Ovary (tissue), 10 donors: ENCODE measurements at places on chromosomes 5 and 9. TPM values are rescaled to one million over a fixed set of nuclear protein-coding genes. Genes with fewer than 3 reads are reported as not detected.

PCDHA1 gene
- total RNA-seq, result not detected

BRD8 gene
- 37.2 TPM for total RNA-seq

DNA sequence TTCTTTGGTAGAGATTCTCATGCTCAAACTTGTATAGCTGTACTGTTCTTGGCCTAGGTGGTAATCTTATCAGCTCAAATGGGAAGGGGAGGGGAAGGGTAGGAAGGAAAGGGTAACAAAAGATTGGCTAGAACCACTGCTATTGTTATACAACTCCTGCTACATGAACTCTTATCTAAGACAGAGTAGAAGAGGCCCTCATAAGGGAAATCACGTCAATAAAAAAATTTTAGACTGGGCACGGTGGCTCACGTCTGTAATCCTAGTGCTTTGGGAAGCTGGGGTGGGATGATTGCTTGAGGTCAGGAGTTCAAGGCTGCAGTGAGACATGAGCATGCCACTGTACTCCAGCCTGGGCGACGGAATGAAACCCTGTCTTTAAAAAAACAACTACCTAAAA lies 15.9 kb downstream of the STOM start:
- DNase-seq, result no peak

DNA sequence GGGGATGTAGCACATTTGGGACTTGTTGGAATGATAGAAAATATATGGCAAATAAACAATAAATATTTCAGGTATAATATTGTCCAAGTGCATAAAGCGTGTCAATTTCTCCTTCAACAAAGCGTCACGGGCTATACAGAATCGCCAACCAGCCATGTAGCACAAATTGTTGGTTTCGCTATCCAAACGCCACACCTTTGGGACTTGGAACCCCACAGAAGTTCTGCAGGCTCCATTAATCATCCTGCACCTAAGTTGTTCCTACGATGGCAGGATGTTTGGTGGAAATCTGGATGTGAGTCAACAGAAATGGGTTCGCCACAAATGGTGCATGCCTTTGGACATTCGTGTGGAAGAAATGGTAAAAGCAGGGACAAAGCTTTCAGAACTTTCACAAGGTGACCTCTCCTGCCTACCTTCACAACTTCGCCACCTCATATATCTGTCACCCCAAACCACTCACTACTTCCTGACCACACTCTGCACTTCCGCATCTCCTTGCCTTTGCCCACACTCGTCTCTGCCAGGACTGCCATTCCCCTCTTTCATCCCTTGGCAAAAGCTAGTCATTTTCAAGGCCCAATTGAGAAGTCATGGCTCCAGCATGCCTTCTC lies 95.7 kb downstream of the LHFPL2 start:
- no peak for DNase-seq
